ENCODE measurements at places on chromosomes 1 and 21.
A peak's percentile ranks its signal among the peaks of the same experiment; 100 is the strongest.

DNA sequence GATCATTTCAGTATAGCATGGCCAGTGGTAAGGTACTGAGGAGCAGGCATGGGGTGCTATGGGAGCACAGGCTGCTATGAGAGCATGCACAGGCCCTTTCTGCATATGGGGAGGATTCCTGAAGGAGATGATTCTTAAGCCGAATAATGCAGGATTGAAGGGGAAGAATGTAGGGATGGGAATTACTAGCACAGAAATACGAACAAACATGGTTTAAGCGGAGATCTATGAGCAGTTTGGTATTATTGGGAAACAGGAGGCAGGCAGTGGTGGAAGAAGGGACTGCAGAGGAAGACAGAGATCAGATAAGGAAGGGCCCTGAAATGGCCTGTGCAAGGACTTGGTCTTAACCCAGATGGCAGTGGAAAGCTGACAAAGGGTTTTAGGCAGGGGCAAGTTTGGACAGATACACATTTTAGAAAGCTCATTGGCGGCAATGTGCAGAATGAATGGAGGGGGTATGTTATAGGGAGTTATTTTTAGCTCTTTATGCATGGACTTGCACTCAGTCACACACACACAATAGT, 1.7 kb downstream of the OSCP1 start:
- peak; percentile 66 for DNase-seq

DNA sequence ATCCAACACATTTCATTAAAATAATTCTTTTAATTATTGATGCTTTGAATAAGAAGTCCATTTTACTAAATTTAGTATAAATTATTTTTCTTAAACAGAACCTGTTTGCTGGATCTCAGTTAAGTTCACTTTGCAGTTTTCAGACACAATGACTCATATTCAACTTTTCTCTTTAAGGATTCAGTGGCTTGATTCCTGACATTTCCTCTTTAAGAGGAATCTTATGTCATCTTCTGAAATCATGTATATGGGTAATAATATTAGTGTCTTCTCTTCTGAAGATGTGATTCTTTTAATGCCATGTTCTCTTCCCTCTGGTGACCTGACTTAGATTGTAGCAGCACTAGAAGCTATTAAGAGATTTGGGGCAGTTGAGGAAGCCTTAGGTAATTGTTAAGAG, 12.6 kb downstream of the CREG1 start:
- DNase-seq, result no peak

DNA sequence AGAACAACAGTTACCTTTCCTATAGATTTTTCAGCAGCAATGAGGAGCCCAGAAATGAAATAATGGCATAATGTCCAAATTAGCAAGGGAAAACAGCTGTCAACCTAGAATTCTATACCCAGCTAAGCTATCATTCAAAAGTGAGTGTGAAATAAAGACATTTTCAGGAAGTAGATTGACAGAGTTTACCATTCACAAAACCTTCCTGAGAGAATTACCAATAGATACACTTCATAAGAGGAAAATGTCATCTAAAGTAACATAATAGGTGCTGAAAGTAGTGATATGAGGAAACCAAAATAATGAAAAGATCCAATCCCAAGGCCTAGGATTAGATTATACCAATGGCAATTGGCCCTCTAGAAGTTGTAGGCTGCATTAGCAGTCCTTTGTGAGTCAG, 34.6 kb downstream of the OBSCN start:
- DNase-seq, result no peak

GRCh38 chr1:206709772-206710459, 25.2 kb downstream of the MAPKAPK2 start:
- no peak for DNase-seq

DNA sequence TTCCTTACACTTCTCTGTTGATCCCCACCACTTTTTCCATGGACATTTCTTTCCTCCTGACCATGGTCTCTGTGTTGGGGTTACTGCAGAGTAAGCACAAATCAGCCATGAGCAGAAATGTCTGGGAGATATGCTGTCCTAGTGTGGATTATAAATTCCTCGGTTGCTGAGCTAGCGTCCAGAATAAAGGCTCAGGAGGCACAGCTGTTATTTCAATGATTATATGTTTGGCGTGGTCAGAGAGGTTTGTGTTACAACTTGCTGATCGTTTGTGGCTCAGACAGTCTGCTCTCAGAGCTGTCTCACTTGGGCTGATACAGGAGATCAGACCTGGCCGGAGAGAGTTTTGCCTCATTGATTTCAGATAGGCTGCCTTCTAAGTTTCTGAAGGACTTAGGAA, 37.5 kb upstream of the LAMC2 start:
- DNase-seq, result peak; percentile 5

DNA sequence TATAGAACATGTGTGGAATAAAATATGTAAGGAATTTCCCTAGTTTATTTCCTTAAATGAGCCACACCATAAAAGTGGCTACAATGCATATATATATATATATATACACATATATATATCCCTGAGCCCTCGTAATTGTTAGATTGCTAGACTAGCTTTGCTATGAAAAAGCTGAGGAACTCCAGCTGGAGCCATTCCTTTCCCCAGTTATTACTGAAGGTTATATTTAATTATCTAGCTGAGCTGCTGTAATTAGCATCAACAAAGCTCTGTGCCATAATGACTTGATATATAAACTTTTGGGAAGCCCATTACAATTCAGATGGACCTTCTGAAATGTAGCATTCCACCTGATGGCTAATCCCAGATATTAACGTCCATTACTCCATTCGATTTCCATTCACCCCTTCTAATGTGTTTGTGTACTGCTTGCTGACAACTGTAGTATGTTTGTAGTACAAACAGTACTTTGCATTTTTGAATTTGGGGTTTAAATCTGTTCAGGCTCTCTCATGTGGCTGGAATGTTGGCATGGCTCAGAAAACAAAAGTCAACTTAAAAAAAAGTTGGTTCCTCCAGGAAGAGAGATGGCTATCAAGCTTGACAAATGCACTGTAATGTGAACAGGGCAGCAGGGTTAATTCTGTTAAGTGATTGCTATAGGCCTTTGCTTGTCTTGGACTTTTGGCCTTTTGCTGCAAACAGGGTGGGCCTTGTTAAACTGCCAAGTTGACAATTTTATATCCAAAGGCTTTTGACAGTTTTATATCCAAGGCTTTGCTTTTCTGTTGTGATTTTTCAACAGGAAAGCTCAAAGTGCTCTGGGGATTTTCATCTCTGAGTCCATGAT, 170.0 kb downstream of the LTN1 start:
- no peak for DNase-seq

- peak; percentile 16 for DNase-seq
Observed at GRCh38 chr1:203129501-203130231, 2.1 kb downstream of the ADORA1 start.

GRCh38 chr1:180912801-180913565, at the start of gene KIAA1614:
TSS of gene KIAA1614 (plus strand) at chr1:180912897. CDS start at chr1:180913244, 347 bp downstream.
- no peak for DNase-seq

- peak; percentile 34 for DNase-seq
Observed at GRCh38 chr21:35051287-35051818, 2.3 kb upstream of the RUNX1 start.

- no peak for DNase-seq
Observed at GRCh38 chr1:9705337-9706093, 54.0 kb downstream of the PIK3CD start.

- DNase-seq, result no peak
Observed at GRCh38 chr1:34199927-34200326, 23.2 kb downstream of the C1orf94 start.

- no peak for DNase-seq
Observed at GRCh38 chr21:42640486-42640885, 12.9 kb upstream of the PDE9A start.

DNA sequence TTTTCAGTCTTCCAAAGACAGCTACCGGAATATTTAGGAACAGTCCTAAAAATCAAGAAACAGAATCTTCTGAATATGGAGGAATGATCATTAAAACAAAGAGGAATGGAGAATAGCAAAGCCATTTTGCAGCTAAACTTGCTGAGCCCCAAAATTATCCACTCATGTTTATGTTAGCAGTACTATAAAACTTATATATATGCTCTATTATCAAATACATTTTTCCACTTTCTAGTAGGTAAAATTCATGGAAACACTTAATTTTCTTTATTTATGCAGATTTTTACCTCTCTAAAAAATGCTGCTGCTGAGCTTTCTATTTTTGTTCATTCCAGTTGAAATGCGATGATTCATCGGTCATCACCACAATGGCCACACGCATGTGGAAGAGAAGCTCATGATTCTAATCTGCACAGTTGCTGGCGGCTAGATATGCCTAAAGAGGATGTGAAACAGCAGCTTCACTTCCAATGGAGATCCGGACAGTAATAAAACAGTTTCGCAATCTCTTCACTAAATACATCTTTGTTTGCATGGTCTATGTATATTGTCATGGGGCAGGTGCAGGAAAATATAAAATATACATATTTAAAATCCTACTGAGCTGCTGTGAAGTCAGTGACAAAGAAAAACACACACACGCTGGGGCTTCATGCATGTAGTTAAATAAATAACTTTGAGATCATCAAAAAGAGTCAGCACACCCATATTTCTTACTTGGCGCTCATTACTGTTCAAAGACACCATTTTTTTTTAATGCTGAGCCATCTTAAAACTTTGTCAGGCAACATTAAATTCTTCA, 292.2 kb downstream of the SMYD3 start:
- no peak for DNase-seq

GRCh38 chr1:205959789-205960188, 16.5 kb upstream of the SLC26A9 start:
- DNase-seq, result no peak

- DNase-seq, result no peak
Observed at GRCh38 chr1:14541348-14541747, 57.1 kb upstream of the KAZN start.

DNA sequence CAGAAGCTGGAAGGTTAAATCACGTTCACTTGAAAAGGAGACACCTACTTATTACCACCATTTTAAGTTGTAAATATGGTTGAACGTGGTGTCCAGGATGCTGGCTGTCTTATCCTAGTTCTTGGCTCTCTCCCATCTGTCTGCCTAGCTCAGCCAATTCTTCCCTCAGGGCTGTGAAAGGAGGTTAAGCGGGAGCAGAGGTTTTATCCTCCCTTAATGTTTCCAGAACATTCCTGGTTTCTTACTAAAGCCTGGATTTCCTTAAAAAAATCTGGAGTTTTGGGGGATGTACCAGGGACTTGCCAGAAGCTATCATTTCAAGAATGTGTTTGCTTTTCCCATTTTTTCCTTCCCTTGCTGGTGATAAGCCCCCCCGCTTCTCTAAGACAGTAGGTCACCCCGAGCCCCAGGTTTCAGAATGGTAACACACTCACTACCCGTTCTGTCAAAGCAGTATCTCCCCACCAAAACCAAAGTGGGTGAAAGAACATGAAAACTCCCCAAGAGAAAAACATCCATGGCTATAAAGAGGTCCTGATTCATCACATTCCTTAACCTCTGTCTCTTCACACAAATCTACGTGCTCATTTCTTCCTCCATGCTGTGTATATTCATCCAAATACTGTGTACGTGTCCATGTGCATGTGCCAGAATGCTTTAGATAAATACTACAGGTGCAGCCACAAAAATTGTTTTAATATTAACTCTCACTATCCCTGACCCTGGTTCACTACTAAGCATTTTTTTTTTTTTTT, 114.7 kb downstream of the MAP3K21 start:
- no peak for DNase-seq

- DNase-seq, result no peak
Observed at GRCh38 chr1:16521288-16521583, 7.2 kb upstream of the RNU1-1 start.

DNA sequence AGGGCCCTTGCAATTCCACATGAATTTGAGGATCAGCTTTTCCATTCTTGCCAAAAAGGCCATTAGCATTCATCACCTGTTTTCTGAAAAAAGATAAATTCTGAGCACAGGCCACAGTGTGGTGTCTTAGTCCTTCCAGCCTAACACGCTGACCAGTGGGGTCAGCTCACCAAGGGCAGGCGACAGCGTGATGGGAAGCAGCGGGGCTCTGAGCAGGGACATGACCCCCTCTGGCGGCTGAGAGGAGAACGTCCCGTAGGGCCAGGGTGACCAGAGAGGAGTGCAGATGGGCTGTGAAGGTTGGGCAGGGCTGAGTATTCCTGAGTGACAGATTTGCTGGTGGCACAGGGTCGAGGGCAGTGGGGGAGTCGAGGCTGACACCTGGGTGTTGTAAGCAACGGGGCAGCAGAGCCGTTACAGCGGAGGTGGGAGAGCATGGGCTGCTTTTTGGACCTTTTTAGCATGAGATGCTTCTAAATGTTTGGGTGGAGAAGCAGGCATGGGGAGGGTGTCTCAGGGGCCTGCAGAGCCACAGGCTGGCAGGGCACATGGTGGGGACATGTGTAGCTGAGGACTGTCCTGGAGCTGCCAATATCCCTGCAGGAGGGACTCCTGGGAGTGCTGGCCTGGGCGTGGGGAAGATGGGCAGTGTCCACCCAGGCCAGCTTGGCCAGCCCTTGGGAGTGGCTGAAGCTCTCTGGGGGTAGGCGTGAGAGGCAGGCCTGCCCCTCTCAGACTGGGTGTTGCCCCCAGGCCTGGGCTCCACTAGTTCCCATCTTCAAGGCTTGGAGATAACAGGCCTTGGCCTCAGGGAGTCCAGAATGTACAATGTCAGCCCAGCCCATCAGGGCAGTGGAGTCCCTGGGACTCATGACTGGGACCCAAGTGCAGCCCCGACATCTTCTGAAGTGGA, 8.6 kb upstream of the CALML6 start:
- peak; percentile 88 for DNase-seq

DNA sequence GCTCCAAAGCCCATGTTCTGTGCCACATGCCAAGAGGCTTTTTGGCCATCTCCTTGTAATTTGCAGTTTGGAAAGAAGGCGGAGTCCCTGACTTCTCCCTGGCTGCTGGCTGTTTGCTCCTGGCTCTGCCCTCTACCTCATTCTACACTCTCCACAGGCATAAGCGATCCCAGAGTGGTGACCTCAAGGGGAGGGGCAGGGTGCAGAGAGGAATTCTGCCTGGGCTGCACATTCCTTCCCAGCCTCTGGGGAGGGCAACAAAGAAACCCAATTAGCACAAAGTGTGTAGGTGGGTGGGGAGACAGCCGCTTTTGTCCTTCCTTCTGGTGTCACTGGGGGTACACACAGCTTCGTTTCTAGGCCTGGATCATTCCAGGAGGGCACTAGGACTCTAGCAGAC, 95.3 kb downstream of the HIVEP3 start:
- DNase-seq, result no peak

GRCh38 chr1:31551208-31551607, 25.1 kb upstream of the TINAGL1 start:
- no peak for DNase-seq

- no peak for DNase-seq
Observed at GRCh38 chr1:215889871-215890270, 322.8 kb downstream of the KCTD3 start.

DNA sequence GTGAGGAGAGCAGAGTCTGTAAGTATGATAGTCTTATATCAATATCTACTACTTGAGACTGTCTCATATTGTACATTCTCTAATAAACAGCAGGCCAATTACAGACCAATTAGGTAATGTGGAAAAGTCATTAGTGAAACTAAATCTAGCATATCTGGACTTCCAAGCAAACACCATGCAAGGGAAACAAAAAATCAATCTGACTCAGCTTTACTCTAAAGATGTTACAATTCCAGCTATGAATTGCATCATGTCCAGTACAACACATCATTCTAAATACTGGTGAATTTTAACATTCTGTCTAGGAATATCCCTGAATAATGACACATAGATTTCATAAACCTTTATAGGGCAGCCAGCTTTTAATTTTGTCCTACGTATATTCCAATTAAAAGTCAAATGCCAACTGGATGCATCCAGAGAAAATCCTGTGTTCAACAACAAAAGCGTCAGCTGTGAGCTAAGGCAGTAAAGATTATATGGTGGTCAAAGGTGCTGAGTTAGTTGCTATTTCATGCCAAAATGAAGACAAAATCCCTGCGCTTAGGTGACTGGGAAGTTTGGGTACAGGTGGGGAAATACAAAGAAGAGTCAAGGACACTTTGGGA, 159.3 kb downstream of the TTLL7 start:
- no peak for DNase-seq

Data from WERI-Rb-1 (cell line).